Inflammatory macrophage (primary cell): ENCODE measurements at places on chromosomes 5 and 9.
A peak's percentile ranks its signal among the peaks of the same experiment; 100 is the strongest.

GRCh38 chr9:87359264-87359663 is 138.4 kb upstream of the DAPK1 start:
- DNase-seq, result no peak

DNA sequence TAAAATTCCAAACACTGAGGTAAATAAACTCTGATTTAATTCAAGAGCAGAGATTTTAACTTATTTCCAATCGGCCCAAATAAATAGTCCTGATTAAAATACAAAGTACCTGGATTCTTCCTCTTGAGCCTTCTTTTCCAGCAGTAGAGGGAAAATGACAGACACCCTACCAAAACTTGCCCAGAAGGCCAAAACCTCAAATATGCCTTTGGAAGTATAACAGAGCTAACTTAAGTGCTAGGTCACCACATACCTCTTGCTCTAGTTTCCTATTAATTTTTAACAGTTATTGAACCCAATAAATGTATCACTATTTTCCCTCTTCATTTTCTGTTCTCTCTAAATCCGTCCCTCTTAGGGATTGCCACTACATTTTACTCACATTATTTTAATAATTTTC is 1.4 kb downstream of the BAAT start:
- DNase-seq, result no peak

GRCh38 chr9:32518276-32518675 is 7.7 kb downstream of the RIGI start:
- DNase-seq, result no peak

- no peak for DNase-seq
Measured at GRCh38 chr9:87469793-87470465, 27.7 kb upstream of the DAPK1 start.

DNA sequence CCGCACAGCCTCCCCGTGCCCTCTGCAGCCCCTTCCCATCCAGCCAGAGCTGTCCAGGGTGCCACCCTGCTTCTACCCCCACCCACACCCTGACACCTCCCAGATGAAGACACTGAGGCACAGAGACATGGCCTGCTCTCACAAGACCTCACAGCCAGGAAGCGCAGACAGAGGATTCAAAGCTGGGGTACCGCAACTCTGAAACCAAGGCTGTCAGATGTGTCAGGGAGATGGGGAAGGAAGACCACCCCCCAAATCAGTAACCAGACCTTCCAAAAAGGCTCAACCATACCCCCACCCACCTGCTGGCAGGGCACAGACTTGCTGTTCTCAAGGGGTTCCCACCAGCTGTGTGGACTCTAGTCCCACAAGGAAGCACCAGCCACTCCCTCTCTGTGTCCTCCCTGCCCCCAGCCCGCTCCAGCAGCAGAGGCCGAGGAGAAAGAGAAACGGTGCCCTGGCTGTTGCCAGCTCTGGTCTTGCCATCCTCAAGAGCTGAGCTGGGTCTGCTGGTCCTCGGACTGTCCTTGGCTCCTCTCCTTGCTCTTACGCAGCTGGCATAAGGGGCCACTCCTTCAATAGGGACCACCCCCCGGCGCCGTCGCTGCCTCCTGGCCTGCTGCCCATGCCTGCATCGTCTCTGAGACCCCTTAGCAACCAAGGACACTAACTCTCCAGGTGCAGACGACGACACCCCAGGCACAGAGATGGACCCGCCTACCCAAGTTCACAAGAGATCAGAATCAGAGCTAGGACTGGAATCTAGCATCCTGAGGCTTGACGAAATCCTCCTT is 699 bp downstream of the AKNA start:
- peak; percentile 23 for DNase-seq

DNA sequence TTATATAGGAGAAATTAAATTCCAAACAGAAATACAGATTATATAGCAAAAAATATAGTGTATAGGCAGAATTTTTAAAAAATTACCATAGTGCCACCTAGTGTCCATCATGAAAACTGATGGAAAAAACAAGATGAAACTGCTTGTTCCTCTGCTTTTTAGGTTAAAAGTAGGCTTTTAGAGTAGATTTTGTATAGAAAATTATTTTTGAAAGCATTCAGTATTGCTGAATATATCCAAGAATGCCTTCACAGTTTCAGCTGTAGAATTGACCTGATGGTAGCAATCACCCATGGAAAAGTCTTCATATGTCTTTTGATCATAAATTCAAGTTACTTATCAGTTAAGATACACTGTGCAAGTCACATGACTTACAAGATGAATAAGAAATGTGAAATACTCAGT is 19.7 kb downstream of the RIOK2 start:
- no peak for DNase-seq
